NCI-H774 (cell line): ENCODE measurements at places on chromosomes 4 and X.

DNA sequence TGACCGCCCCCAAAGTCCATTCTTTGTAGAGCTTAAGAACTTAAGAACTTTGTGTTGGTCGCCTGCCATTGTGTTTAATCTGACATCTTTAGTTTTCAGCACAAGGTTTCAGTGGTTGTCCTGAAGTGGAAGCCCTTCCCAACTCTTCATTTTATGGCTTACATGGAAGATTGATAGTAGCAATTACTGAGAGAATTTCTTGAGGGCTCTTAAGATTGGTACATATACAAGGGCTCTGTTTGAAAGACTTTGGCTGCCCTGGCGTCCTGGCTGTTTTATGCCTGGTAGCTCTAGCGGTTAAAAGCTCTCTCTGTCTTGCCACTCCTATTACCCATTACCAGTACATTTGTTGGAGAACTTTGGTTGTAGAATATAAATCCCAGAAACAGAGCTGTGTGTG, 75.0 kb downstream of the KDM6A start:
- DNase-seq, result no peak

DNA sequence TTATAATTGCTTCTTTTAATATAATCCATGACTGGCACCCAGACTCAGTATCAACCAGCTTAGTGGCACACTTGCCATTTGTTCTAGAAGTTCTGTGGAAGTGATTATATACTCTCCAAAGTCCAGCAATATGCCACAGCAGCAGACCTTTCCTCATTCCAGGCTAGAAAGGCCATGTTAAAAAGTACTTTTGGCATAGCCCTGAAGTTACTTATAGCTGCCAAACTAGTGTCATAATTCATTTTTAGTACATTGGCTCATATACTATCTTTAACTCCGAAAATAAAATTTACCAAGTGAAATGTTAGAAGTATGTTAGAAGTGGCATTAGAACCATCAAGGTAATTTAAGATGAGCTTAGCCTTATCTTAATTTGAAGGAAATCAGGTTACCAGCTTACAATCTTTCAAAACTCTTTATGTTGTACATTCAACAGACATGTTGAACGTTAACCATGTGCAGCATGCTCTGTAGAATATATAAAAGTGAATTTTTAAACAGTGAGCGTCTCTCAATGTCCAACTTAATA, 714.2 kb upstream of the LCORL start:
- DNase-seq, result no peak

DNA sequence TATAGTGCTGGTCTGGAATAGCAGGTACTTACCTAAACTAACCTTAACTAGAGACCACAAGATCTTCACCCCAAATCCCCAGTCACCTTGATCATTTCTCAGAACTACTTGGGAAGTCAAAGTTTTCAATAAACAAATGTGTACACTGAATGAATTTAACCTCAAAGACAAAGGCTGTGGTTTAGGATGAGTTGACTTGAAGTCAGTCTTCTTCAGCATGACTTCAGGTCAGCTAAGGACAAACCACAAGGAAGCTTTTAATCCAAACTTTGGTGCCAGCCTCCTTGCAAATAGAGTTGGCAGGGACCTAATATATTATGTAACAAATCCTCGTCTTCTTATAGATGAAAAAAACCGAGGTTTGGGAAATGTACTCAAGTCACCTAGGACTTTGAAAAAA, 21.2 kb upstream of the VCX2 start:
- no peak for DNase-seq

DNA sequence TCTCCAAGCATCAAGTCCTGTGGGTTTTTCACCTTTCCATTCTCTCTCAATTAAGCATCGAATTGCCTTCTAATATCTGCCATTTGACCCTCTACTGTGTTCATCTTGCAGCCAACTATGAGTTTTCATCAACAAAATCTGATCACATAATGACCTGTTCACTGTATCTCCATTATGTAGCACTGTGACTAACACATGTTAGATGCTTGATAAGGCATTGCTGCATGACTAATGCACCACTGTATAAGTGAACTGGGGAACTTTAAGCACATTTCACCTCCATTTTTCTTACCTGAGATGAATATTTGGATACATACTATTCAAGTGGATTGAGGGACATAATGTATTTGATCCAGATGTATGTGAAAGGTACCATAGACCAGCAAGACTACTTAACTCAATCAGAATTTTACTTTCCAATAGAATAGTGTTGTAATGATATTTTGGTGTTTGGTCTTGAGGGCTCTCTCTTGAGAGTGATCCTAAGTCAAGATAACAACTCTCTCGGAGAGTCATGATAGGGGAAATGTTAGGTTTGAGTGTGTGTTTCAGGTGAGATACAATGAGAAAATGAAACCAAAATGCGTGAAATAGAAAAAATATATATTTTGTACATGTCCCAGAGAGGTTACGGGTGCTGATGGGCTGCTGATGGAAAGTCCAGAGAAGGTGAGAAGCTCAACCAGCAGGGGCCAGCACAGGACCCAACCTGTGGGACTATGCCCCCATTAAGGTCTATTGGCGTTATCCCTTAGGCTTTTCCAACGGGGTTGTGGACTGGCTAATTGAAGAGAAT, 60.2 kb upstream of the HS3ST1 start:
- no peak for DNase-seq

DNA sequence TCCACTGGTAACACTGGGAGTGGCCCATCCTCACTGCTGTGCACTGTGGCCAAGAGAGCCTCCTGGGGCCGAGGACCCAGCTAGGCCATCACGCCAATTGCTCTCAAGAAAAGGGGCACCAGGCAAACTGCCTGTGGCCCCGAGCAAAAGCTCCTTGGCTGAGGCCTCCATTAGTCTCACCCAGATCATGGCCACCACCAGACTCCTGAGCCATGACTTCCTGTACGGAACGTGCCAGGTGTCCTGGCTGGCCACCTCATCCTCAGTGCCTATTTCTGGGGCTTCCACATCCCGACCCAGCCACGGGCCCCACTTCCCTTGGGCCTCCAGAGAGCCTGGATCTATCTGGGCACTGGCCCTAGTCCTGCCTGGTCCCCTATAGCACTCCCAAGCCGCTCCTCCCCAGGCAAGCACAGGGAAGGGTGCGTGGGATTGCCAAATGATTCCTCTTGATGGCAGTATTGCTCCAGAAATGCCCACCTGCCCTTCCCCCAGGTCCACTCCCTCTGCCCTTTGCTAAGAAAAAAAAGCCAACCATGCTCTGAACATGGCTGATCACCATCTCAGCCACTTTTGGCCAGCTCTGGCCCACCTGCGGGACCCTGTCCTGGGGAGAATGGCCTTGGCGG, 212.6 kb upstream of the AGTR2 start:
- no peak for DNase-seq

GRCh38 chrX:15434205-15434604, 50.0 kb upstream of the VEGFD start:
- DNase-seq, result no peak

- no peak for DNase-seq
Measured at GRCh38 chr4:10672379-10672778, 12.2 kb downstream of the CLNK start.

DNA sequence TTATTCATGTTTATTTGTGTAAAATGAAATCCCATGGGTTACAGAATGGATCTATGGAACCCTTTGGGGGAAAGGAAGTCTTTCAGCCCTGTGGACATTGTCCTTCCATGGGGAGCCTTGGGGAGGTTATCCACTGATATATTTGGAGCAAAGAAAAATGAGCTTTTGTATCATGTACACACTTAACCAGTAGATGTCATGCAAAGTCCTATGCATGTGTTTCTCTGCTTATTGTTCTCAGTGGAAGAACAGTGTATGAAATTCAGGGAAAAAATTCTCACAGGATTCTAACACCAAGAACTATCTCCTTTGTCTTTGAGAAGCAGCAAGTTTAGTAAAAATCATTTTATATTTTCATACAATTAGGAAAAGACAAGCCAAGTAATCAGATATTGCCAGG, 105.3 kb downstream of the DTHD1 start:
- no peak for DNase-seq

DNA sequence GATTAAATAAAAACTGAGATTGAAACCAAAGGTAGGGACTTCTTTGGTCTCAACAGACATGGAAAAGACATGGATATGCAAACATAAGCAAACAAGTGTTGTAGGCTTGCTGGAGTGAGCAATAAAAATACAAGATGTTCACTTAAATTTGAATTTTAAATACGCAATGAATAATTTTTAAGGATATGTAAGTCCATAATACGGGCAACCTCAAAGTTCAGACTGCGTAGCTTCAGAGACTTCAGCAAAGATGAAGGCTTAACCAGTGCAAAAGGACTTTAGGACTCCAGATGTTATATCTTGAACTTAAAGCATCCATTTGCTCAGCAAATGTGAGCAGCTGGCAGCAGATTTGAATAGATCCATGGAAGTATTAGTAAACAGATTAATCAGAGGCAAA, 549.3 kb downstream of the ARAP2 start:
- no peak for DNase-seq

DNA sequence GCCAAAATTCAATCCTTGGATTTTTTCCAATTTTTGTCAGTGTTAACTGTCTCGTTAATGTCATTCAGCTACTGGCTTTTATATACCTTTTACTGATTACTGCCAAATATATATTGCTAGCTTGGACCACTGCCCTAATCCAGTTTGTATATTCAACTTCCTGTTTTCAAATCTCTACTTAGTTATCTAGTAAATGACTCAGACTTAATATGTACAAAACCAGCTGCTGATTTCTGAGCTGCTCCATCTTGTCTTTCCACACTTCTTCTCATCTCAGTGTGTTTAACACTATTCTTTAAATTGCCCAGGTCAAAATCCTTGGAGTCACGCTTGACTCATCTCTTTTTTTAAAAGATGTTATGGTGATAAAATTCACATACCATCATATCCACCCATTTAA, 1196.7 kb downstream of the RAPGEF2 start:
- no peak for DNase-seq

DNA sequence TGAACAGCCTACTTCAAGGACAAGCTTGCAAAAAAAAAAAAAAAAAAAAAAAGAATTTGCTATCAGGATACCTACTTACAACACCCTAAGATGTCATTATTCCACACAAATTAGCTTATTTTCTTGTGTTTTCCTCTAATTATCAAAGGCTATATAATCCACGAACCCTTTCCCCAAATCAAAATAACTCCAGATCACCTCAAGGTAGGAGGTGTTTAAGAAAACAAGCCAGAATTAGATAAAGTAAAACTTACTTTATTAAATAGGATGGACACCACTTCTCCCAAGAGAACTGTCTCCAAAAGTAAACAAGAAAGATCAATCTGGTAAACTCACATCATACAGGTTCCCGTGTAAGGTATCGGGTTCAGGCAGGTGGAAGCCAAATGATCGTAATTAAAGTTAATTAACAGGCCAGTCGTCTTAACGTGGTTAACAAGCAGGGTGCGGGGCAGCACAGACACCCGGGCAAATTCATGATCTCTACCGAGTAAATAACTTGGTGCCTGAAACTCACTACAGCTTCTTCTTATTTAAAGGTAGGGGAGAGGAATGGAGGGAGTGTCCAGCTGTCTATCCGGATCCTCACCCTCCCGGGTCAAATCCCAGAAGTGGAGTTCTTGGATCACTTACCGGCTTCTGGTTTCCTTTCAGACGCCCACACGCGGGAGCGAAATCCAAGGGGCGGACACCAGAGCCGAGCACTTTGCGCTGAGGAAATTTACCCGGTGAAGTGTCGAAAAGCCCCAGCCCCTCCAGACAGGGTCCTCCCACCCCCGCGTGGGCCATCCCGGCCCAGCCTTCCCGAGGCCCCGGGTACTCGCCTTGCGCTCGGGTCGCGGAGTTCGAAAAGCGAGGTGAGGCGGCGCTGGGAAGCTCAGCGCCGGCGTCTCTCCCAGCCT, 708 bp downstream of the ARAP2 start:
- DNase-seq, result peak; percentile 60

DNA sequence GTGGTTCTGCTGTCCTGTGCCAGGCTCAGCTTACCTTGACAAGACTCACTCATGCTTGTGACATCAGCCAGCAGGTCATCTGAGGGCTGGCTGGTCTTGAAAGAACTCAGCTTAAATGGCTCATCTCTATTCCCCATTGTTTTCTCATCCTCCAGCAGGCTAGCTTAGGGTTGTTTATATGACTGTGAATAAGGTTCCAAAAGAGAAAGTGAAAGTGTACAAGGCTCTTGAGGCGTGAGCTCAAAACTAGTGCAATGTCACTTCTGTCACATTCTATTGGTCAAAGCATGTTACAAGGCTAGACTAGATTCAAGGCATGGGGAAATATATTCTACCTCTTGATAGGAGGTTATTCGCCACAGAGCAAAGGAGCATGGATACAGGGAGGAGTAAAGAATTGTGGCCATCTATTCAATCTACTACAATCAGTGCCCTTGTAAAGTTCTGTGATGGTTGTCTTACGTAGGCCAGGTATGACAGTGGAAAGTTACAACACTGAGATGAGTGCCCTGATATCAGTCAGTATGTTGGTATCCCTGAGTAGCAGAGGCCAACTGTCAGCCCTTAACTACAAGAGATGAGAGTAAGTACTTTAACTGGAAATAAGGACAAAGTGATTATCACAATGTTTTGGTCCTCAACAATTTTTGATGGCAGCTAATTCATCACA, 19.8 kb upstream of the TMLHE start:
- DNase-seq, result no peak

DNA sequence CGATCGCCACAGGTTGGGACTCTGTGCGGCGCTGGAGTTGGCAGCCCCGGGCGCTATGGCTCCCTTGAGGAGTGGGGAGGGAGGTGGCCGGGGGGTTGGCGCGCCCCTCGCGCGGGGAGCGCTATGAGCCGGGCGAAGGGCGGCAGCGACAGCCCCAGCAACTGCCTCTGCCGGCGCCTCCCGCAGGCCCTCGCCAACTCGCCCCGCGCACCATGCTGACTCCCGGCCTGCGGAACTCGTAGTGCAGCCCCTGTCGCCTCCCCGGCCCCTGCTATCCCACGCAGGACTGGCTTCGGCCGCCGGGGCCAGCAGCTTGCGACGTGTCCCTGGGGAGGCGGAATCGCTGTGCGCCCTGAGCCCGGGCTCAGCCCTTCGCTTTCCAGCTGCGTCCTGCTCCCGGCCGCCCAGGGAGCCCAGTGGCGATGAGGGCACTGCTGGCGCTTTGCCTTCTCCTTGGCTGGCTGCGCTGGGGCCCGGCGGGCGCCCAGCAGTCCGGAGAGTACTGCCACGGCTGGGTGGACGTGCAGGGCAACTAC, 415 bp downstream of the SHISA3 start:
- DNase-seq, result no peak

DNA sequence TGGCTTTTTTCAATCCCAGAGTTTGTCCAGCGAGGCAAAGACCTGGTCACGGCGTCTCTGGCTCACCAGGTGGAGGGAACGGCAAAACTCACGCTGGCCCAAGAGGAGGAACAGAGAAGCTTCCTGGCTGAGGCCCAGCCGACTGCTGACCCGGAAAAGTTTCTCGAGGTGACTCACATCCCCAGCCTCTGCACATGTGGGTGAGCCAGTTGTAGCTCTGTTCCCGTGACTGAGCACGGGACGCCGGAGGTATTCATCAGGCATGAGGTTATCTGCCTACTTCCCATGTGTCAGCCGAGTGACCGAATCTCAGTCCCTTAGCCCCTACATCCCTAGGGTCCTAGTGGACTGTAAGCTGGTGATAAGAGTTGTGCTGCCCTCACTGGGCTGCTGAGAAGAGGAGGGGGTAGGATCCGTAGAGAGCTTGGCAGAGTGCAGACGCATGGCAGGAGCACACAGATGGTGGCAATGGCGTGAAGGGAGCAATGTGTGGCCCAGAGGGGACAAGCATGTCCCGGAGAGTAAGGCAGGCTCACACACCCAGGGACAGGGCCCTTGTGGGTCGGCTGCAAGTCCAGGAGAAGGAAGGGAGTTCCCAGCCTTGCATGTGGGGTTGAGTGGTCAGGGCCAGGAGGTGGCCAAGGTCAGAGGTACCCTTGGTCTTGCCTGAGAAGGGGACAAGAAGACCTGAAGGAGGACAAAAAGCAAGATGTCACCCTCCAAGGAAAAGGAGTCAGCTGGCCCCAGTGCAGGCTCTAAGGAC, 42.9 kb downstream of the EVC start:
- no peak for DNase-seq

GRCh38 chrX:46730765-46731164, 28.2 kb downstream of the SLC9A7 start:
- no peak for DNase-seq
